Smooth muscle cell of the pulmonary artery (primary cell): ENCODE measurements at places on chromosomes 3 and 15. TPM values are rescaled to one million over a fixed set of nuclear protein-coding genes. Genes with fewer than 3 reads are reported as not detected.

Gene SLC6A1
- 0.10 and 0.13 TPM in 2 replicates for total RNA-seq

Gene C3orf85
- not detected in 2 replicates for total RNA-seq

Gene PROS1
- 18.4 and 72.8 TPM in 2 replicates for total RNA-seq

Gene SH2D7
- not detected in 2 replicates for total RNA-seq

Gene RHCG
- 0.07 and 0.50 TPM in 2 replicates for total RNA-seq
